ENCODE measurements at places on chromosomes 4 and X. TPM values are rescaled to one million over a fixed set of nuclear protein-coding genes. Genes with fewer than 3 reads are reported as not detected.

GASK1B gene
- total RNA-seq = 0.44 TPM

SHROOM4 gene
- not detected for total RNA-seq

GLOD5 gene
- not detected for total RNA-seq

MAML3 gene
- 17.6 TPM for total RNA-seq

SLC34A2 gene
- total RNA-seq = 0.05 TPM

SLC25A4 gene
- total RNA-seq = 13.5 TPM

SPOCK3 gene
- total RNA-seq = 0.22 TPM

GSX2 gene
- total RNA-seq = not detected

TMEM271 gene
- not detected for total RNA-seq

MAP7D2 gene
- total RNA-seq = 6.3 TPM

CENPI gene
- total RNA-seq = 15.7 TPM

UGT2A1 gene
- total RNA-seq = not detected

GPRIN3 gene
- total RNA-seq = 1.2 TPM

NKX3-2 gene
- 0.12 TPM for total RNA-seq

GPR119 gene
- not detected for total RNA-seq

CDKL2 gene
- 0.91 TPM for total RNA-seq

DNAAF6 gene
- total RNA-seq = not detected

ARAP2 gene
- 0.38 TPM for total RNA-seq

ASB11 gene
- not detected for total RNA-seq

ASB9 gene
- total RNA-seq = 22.9 TPM

CLDN22 gene
- not detected for total RNA-seq

WNK3 gene
- total RNA-seq = 0.22 TPM

NPY2R gene
- total RNA-seq = not detected

STOX2 gene
- total RNA-seq = 3.1 TPM

STARD8 gene
- 1.6 TPM for total RNA-seq

SASH3 gene
- total RNA-seq = not detected

SSX7 gene
- total RNA-seq = not detected

MAGEA9B gene
- not detected for total RNA-seq

LPAR4 gene
- not detected for total RNA-seq

NSUN7 gene
- total RNA-seq = 0.39 TPM

MRPS18C gene
- total RNA-seq = 42.7 TPM

PIR gene
- total RNA-seq = 58.4 TPM

HMGB3 gene
- 160 TPM for total RNA-seq

SERPINA7 gene
- total RNA-seq = not detected

SLC9B2 gene
- total RNA-seq = 7.9 TPM

IBSP gene
- total RNA-seq = not detected

NPY5R gene
- total RNA-seq = not detected

CXXC4 gene
- 0.06 TPM for total RNA-seq

EFHC2 gene
- 0.36 TPM for total RNA-seq

SH3RF1 gene
- 9.3 TPM for total RNA-seq

CACNA1F gene
- not detected for total RNA-seq

XAGE2 gene
- not detected for total RNA-seq

ELF4 gene
- 25.0 TPM for total RNA-seq

TMPRSS11B gene
- not detected for total RNA-seq

MAGEA10 gene
- not detected for total RNA-seq

ANXA3 gene
- total RNA-seq = 84.9 TPM

Measured in A549 treated with dexamethasone at 1 μM for 4 hours (cell line).